ENCODE measurements at places on chromosomes 7 and 10.

DNA sequence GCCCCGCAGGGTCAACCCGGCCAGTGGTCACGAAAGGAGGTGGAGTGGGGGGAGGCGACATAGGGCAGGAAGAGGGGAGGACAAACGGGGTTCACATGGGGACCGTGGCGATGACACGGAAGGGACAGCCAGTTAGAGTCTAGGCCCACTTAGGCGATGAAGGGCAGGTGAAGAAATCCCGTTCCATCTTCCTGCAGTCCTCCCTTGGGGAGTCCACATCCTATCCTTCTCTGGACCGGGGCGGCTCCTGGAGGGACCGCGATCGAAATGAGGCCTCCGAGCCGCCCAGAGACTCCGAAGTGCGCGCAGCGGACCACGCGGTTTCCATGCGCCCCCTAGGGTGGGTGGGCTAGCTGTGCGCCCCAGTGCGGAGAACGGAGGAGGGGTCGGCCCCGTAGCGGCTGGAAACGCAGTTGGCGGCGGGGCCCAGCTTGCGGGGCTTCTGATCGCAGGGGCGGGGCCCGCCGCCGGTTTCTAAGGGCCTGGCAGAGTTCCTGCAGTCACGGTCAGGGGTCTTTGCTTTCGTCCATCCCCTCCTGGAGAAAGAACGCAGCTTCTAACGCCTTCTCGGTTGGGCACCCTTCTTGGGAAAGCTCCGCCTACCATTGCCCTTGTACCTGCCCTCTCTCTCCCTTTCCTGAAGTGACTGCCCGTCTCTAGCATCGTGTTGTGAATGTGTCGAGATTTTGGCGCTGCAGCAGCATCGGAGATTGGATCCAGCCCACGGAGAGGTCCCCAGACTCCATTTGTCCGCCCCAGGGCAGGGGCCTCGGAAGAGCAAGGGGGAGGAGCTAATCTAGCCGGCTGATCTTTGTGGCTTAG lies 17.9 kb upstream of the TMEM225B start:
- peak; percentile 40 for DNase-seq

DNA sequence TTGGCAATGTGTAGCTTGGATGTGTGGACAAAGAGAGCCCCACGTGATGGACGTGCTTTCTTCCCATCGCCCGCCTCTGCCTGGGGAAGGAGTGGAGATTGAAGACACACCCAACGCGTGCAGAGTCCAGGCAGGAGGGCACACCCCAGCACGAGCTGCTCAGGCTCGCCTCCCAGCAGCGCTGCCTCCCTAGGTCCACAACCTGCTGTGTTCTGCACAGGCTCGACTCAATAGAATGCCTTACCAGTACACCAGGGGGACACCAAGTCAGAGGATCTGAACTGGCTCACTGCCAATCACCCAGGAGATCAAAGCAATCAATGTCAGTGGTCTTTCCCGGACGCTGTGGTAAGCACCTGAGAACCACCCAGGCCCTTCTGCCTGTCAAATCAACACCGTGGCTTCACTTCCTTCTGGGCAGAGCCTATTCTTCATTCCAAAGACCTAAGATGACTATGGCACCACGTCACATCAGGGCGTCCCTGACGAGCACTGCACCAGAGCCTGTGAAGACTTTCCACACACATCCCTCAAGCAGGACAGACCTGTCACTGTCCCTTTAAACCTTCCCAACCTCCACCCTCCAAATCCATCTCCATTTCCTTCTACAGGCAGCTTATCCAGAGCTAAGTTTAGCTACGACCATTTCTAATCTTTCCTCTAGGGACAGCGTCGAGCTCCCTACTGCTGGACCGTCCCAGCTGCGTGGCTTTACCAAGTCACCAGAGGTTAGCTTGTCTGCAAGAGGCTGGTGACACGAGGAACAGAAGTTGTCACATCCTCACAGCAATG lies 72.3 kb downstream of the AMZ1 start:
- DNase-seq: no peak

DNA sequence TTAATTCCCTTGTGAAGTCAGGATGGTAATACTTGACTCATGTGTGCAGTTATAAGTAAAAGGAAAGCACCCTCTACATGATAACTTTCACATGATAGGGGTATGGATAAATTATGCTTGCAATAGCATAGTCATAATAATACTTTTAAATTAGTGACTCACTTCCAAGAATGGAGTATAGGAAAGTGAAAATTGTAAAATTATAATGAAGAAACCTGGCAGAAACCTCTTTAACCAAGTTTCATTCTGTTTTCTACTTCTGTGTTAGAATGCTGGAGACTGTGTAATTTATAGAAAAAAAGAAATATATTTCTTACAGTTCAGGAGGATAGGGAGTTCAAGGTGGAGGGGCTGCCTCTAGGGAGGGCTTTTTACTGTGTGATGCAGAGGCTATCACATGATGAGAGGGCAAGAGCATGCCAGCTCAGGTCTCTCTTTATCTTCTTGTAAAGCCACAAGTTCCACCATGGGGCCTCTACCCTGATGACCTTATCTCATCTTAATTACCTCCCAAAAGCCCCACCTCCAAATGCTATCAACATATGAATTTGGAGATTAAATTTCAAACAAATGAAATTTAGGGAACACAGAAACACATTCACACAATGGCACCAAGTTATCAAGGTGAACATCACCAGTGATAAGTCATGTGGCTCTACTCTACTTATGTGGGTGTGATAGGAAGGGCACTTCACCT lies 43.2 kb downstream of the HDAC9 start:
- DNase-seq: no peak

DNA sequence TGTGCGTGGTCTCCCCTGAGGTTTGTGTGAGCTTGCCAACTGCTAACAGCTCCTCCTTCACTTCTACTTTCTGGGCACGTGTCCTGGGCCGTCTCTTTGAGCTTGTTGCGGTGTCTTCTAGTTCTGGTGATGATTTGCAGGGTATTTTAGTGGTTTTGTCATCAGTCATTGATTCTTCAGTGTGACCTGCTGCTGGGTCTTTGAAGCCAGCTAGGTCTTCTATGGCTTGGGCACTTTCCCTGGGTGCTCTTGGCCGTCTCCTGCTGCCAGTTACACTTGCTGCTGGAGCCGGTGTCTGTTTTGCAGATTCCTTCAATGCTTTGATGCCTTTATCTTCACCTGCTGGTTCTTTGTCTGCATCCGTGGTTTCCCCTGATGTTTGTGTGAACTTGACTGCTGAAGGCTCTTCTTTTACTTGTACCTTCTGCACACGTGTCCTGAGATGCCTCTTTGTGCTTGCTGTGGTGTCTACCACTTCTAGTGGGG lies 23.0 kb downstream of the MKI67 start:
- DNase-seq: no peak

Data from stimulated activated CD8-positive, alpha-beta memory T cell treated with anti-CD3 and anti-CD28 coated beads, Interleukin-4, amount 100 ng/mL, for 24 hours (primary cell).